Left colon (tissue), 2 donors: ENCODE measurements at places on chromosomes 12 and 14. TPM values are rescaled to one million over a fixed set of nuclear protein-coding genes. Genes with fewer than 3 reads are reported as not detected.

The TSPAN11 gene
- 4.6 TPM for total RNA-seq

The SLC6A15 gene
- 0.58 TPM for total RNA-seq

The GLT8D2 gene
- 5.0 TPM for total RNA-seq

The KRT1 gene
- not detected for total RNA-seq

The TNFRSF1A gene
- total RNA-seq: 170 TPM

The CLEC14A gene
- 5.8 TPM for total RNA-seq

The GDF3 gene
- total RNA-seq: not detected

DNA sequence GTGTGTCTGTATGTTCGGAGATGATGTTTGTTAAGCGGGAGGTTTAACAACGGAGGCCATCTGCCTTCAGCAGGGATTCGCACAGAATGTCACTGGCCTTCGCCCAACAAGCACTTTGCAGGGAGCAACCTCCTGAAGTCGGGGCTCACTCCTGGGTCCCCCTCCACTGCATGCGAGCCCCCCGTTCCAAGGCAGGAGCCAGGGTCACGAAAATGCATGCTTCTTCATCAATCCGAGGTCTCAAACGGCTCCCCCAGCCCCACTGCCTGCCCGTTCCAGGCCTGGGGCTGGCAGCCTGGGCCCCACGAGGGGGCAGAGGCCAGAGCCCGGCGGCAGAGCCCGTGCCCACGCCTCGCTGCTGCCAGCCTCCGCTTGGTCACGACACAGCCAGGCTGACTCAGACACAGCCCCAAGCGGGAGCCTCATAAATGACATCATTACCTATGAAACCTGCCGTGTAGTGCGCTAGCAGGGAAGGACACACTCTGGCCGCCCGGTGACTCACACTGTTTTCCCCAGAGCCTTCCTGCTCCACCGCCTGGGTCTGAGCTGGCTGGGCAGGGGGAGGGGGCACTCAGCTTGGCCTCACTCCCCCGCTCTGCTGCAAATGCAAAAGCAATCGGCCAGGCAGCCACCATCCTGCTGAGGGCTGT is 169.5 kb upstream of the RTL1 start:
- peak; percentile 71 for DNase-seq

DNA sequence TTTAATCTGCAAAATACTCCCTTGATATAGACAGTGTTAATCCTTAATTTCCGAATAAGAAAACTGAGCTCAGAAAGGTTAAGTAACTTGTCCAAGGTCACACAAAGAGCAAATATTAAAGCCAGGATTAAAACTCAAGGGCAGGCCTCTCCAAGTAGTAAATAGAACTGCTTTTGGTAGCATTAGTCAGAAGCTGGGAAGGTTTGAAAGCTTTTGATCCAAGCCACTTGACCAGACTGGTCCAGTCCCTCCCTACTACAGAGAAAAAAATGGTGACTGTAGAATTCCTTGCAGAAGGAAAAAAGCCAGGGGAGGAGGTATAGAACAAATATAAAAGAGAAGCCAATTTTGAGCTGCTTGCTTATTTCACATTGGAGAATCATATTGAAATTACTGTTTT is 111.5 kb downstream of the NT5DC3 start:
- DNase-seq: no peak

- DNase-seq: no peak
Measured at GRCh38 chr12:113794774-113795173, 171.4 kb downstream of the RBM19 start.

GRCh38 chr14:91284146-91284790 is 39.8 kb upstream of the GPR68 start:
- DNase-seq: no peak

- no peak for DNase-seq
Measured at GRCh38 chr12:49703647-49704137, 3.5 kb downstream of the FMNL3 start.

DNA sequence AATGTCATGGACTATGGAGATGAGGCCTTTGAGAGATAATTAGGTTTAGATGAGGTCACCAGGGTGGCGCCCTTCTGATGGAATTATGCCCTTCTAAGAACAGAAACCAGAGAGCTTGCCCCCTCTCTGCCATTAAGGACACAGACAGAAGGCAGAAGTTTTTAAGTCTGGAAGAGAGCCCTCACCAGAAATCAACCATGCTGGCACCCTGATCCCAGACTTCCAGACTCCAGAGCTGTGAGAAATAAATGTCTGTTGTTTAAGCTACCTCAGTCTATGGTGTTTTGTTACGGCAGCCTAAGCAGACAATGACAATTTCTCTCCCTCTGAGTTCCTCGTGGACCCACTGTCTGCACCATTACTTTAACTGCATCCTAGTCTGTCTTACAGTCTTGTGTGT is 382.0 kb downstream of the GXYLT1 start:
- DNase-seq: no peak

DNA sequence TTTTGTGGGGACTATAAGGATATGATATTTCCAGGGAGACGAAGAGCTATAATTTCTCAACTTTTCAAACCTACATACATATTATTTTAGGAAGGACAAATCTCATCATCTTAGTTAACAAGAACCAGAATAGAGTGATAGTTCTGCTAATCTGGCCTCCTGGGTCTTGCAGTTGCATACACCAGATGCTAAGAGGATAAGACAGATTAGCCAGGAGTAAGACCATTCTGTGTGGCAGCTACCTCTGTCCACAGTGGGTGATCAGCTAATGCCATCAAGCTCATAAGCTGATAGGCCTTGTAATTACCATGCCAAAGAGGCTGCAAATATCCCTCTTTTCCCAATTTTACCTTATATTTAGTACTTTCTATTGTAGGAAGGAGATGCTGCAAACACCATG is 776.8 kb downstream of the NRXN3 start:
- DNase-seq: no peak

DNA sequence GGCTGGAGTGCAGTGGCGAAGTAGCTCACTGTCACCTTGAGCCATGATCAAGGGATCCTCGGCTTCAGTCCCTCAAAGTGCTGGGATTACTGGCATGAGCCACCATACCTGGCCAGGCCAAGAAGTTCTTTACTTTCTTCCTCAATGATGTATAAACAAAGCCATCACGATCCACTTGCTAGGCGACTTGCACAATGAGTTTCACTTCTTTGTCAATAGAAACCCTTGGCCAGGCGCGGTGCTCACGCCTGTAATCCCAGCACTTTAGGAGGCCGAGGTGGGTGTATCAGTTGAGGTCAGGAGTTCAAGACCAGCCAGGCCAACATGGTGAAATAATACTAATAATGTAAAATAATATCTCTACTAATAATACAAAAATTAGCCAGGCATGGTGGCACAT is 14.4 kb upstream of the SPSB2 start:
- DNase-seq: peak; percentile 64

DNA sequence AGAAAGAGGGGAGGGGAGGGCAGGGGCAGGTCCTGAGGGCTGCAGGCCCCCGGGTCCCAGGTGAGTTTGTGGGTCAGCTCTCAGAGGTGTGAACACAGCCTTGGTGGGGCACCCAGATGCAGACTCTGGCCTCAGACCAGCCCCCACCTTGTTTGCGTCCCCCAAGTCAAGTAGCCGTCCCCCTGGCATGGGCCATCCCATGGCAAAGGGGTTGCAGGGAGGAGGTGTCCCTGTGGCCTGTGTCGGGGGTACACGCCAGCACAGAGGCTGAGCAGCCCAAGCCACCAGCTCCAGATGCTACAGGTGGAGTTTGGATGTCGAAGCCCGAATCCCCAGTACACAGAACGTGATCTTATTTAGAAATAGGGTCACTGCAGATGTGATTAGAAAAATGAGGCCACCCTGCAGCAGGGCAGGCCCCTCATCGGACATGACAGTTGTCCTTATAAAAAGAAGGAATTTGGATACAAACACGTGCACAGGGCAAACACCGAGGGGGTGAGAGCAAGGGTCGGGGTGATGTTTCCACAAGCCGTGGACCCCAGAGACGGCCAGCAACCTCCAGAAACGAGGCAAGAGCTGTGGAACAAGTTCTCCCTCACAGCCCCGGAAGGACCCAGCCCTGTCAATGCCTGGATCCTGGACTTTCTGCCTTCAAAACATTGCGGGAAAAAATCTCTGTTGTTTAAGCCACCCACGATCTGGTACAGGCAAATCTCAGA is 141.2 kb upstream of the C14orf180 start:
- DNase-seq: no peak

- DNase-seq: no peak
Measured at GRCh38 chr12:26268841-26269561, 73.6 kb downstream of the SSPN start.
